ENCODE measurements at places on chromosomes 5 and 9. TPM values are rescaled to one million over a fixed set of nuclear protein-coding genes. Genes with fewer than 3 reads are reported as not detected.

The GFI1B gene
- not detected for total RNA-seq

The IFNE gene
- not detected for total RNA-seq

The EQTN gene
- total RNA-seq: 0.08 TPM

The CDKN2A gene
- total RNA-seq: 0.23 TPM

The TMEM215 gene
- not detected for total RNA-seq

GRCh38 chr9:88796947-88797346 lies 194.3 kb upstream of the S1PR3 start:
- H3K4me1 ChIP-seq: no peaks in the 10 kb centered on the region
- no peaks in the 10 kb centered on the region for H3K27me3 ChIP-seq
- no peak for DNase-seq
- H3K4me3 ChIP-seq: no peak overlapping the region

GRCh38 chr9:137878146-137878941 lies 762 bp downstream of the CACNA1B start:
- H3K4me3 ChIP-seq: peak overlapping the region; percentile 40
- peak; percentile 48 for DNase-seq
- peaks cover 4% of the 10 kb centered on the region for H3K4me1 ChIP-seq
- no peaks in the 10 kb centered on the region for H3K36me3 ChIP-seq

- no peak overlapping the region for H3K4me3 ChIP-seq
- H3K36me3 ChIP-seq: no peaks in the 10 kb centered on the region
- no peak for DNase-seq
- H3K27me3 ChIP-seq: no peaks in the 10 kb centered on the region
Observed at GRCh38 chr5:114948363-114948762, 221.3 kb downstream of the TRIM36 start.

GRCh38 chr9:115513148-115513547 lies 395.2 kb upstream of the TNC start:
- no peaks in the 10 kb centered on the region for H3K36me3 ChIP-seq
- H3K4me1 ChIP-seq: no peaks in the 10 kb centered on the region
- no peaks in the 10 kb centered on the region for H3K27me3 ChIP-seq
- no peak overlapping the region for H3K27ac ChIP-seq
- DNase-seq: no peak

DNA sequence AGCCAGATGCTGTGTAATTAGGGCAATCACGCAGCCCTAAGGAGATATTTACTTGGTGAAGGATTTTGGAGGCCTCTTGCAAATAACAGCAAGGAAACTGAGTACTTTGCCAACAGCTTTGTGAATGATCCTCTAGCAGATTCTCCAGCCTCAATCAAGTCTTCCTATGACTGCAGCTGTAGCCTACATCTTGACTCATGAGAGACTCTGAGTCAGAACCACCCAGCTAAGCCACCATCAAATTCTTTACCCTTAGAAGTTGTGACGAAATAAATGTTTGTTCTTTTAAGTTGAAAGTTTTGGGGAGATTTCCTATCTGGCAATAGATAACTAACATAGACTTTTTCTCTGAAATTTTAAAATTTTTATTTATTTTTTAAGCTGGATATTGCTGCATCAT lies 237.6 kb upstream of the CCNH start:
- H3K4me1 ChIP-seq: no peaks in the 10 kb centered on the region
- no peak overlapping the region for H3K4me3 ChIP-seq
- DNase-seq: no peak
- no peaks in the 10 kb centered on the region for H3K27me3 ChIP-seq

DNA sequence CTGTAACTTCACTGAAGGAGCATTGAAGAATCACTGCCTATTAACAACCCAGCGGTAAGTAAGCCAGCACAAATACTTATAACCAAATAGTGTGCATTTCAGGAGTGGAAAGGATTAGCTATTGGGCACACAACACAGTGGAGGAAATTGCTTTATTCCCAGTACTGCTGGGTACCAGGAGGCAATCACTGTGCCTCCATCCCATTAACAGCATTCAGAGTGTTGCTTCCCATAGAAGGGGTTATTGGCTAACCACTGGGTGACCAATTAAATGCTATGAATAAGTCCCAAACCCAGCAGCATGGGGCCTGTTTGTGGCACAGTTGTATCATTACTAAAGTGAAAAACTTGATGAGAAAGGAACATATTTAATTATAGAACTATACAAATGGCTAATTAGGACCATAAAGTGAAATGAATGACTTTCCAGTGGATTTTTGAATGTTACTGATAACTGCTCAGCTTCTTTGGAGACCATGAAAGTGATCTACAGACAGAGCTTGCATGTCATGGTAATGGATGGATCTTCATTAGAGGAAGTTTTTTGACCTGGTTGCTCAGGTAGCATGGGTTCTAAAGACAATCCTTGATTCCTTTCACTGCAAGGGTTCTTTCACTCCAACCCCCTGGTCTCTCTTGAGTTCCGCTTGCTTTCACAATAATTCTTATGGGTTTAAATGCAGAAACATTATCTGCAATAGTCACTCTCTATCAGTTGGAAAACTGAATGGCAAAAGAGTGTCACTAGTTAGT lies 413.3 kb upstream of the RORB start:
- no peaks in the 10 kb centered on the region for H3K27me3 ChIP-seq
- no peak overlapping the region for H3K27ac ChIP-seq
- no peaks in the 10 kb centered on the region for H3K4me1 ChIP-seq
- H3K36me3 ChIP-seq: no peaks in the 10 kb centered on the region
- H3K4me3 ChIP-seq: no peak overlapping the region

DNA sequence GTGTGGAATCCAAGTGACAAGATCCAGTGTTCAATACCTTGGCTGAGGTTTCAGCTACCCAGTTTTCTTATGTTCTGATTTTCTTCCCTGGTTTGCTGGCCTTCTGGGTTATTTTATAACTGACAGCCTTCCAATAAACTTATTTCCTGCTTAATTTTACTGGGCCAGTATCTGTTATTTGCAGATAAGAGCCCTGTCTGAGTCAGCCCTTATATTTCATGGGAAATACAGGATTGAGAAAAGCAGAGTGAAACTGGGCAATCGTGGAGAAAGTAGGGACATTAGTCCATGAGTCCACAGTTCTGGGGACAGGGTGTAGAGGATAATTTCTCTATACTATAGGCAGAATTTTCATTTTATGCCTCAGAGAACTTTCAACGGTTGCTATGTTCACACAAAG lies 32.3 kb downstream of the TMEM167A start:
- no peaks in the 10 kb centered on the region for H3K27me3 ChIP-seq
- H3K4me1 ChIP-seq: no peaks in the 10 kb centered on the region

- DNase-seq: no peak
- no peak overlapping the region for H3K27ac ChIP-seq
Observed at GRCh38 chr9:89483592-89484474, 14.1 kb downstream of the SEMA4D start.

- H3K27me3 ChIP-seq: no peaks in the 10 kb centered on the region
- no peak for DNase-seq
- no peaks in the 10 kb centered on the region for H3K4me1 ChIP-seq
- H3K27ac ChIP-seq: no peak overlapping the region
- no peak overlapping the region for H3K4me3 ChIP-seq
- H3K36me3 ChIP-seq: no peaks in the 10 kb centered on the region
Observed at GRCh38 chr5:39740404-39740803, 315.6 kb upstream of the DAB2 start.

- no peaks in the 10 kb centered on the region for H3K4me1 ChIP-seq
- no peak overlapping the region for H3K27ac ChIP-seq
- no peak for DNase-seq
- H3K4me3 ChIP-seq: no peak overlapping the region
- H3K36me3 ChIP-seq: peaks cover 3% of the 10 kb centered on the region
Observed at GRCh38 chr9:137679695-137680305, 61.0 kb downstream of the EHMT1 start.

Data from liver (tissue), 10 donors.